ENCODE measurements at places on chromosomes 5 and 9.
A peak's percentile ranks its signal among the peaks of the same experiment; 100 is the strongest.

GRCh38 chr5:15365070-15365469 is 134.9 kb upstream of the FBXL7 start:
- DNase-seq: no peak

GRCh38 chr9:36746415-36746814 is 173.7 kb downstream of the MELK start:
- DNase-seq: no peak

DNA sequence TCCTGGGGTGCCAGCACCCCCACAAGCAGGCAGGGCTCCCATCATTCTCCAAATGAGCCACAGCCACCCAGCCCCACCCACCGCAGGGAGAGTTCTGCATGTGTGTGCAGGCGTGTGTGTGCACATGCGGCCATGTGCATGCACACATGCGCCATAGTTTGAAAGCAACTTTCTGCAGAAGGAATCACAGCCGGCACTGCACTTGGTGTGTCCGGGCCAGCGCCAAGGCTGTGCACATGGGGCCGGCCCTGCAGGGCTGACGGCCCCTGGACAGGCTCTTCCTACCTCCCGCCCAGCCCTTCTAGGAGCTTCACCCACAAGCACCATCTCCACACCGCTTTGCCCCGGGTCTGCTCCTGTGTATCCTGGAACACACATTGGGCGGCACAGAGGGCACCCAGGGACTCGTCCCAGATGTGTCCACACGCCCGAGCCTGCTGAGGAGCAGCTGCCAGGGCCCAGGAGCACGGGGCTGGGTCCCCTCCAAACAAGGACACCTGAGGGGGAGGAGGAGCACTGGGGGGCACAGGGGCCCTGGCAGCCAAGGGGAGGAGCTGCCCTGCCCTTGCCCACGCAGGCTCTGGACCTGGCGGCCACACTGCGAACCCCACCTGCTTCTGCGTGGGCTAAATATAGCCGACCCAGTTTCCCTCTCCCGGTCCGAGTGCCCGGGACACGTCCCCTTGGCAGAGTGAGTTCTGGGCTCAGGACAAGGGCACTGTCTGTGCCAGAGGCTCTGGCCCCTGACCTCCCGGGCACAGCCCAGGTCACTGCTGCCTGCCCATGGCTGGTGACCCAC is 19.1 kb downstream of the TPPP start:
- no peak for DNase-seq

GRCh38 chr5:173512637-173513435 is 103.6 kb downstream of the BOD1 start:
- DNase-seq: no peak

GRCh38 chr9:99257723-99258389 is 35.8 kb downstream of the SEC61B start:
- no peak for DNase-seq

DNA sequence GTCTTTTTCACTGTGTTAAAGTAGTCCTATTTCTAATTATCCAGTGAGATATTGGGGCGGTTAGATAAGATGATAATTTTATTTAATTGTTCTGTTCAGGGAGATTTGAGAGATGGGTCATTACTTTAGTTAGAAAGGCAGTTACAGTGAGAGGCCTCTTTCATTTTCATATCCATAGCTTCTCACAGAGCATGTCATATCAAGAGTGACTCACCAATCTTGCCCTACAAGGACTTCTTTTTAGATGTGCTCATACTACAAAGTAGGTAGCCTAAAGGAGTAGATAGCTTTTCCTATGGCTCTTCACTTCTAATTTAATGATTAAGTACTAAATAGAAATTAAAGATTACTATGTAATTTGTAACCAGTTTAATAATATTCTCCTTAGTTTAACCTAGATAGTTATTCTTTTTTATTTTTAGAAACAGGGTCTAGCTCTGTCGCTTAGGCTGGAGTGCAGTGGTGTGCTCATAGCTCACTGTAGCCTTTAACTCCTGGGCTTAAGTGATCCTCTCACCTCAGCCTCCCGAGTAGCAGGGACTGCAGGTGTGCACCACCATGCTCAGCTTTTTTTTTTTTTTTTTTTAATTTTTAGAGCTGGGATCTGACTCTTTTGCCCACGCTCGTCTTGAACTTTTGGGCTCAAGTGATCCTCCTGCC is 71.0 kb downstream of the FER start:
- peak; percentile 10 for DNase-seq

All from GM04504 (cell line).